ENCODE measurements at places on chromosomes 3 and 15.

- no peak for DNase-seq
These were observed 1.9 kb upstream of the KIF23 start for GRCh38 chr15:69412274-69412673.

- DNase-seq = no peak
These were observed 8.7 kb upstream of the TRIM69 start for GRCh38 chr15:44727485-44728231.

DNA sequence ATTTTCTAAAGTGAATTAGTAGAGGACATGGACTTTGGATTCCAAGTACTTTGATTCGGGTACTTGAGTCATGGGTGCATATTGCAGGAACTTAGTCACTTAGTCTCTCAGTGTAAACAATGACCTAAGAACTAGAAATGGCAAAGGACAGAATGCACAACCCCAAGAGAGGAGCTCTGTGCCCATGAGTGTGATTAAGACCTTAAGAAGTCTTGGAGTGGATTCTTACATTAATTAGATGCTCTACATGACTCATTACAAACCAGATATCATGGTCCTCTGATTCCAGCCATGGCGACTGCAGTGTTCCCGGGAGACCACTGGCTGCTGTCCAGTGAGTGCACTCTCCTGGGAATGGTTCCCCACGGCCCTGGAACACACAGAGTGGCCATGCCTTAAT, 251.5 kb downstream of the GABRG3 start:
- DNase-seq = no peak

DNA sequence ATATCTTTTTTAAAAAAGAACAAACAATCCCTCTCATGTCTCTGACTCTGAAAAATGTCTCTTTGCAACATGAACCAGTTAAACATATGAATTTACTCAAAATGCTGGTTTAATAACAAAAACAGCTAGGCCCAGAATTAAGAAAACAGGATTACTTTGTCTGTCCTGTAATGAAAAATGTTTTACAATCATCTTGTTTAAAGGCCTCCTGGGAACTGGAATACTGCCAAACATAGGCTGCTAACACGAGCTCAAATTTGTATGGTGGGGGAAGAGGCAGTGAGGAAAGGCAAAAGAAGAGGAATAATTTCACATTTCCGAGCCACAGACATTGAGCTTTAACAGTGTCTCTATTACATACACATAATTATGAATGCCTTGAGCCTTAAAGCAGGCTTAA, 61.7 kb upstream of the PPIB start:
- DNase-seq = no peak

- no peak for DNase-seq
These were observed 135.8 kb downstream of the RPL22L1 start for GRCh38 chr3:170734043-170734734.

GRCh38 chr15:41502795-41503668, 9.4 kb downstream of the ITPKA start:
- no peak for DNase-seq

GRCh38 chr15:95439922-95440376, 890.6 kb upstream of the NR2F2 start:
- DNase-seq = no peak

DNA sequence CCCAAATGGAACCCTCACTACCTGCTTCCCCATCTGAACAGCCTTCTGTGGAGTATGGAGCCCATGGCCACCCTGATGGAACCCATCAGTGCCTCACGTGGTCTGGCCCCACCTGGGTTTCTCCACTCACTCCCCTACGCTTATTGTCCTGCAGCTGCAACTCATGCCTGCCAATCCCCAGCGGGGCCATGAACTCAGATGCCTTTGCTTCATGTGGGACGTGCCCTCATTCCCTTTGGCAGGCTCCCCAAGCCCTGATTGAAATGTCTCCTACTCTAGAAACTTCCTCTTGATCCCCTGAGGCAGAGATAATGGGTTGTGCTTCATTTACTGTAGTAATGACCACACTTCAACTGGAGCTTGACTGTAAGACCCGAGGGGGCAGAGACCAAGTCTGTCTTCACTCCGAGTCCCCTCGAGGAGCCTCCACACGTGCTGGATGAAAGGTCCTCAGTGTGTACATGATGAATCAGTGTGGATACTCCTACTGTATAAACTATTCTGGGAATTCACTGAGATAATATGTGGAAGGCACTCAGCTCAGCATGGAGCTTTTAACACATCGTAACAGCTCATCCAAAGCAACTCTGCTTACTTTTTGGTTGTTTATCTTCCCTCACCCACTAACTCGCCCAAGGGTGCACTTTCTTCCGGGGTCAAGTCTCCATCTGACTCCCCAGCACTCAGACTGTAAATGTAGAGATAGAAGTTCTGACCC, 232.8 kb upstream of the BHLHE40 start:
- no peak for DNase-seq

DNA sequence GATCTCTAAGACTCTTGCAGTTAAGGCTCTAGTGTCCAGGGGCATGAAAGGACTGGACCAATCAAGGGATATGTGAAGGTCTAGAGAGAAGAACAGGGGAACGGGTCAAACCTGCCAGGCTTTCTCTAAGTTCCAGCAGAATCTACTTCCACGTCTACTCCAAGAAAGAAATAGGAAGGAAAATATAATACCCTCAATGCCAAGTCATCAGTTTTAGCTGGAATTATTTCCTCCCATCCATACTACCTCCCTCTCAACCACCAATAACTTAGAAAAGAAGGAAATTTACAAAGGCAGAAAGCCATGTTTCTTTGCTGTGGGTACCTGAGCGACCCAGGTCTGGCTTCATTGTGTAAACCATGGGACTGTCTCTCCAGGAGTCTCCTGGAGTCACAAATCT, 7.8 kb downstream of the SHC4 start:
- DNase-seq = no peak

DNA sequence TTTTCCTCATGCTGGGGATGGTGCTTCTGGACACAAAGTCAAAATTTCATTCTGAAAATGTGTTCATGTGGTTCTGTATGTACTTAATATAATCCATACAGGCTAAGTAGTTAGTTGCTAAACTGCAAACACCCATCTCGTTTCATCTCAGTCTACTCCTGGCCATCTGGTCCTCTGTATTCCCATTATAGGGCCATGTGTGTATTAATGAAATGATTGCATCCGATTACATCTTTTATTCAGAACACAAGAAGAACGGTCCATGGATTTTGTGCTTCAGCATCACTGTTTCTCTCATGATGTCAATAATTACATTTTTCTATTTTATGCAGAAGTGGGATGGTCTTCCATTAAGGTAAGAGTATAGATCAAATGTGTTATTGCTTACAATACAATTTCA, 6.1 kb upstream of the GJD2 start:
- DNase-seq = no peak

DNA sequence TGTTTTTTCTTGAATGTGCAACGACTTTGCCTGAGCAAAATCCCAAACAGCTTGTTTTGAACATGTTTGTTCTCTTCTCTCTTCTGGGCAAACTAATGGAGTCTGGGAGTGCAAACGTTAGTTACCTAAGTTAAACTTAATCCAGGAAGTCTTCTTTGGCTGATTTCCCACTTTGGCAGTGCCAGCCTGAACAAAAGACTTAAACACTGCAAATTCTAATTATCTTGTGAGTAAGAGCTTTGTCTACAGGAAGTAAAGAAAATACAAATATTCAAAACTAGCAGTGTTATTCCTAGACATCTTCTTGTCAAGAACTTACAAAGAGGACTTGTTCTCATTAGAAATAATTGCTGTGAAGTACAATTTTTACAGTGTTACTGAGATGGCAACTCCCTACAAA, 16.7 kb upstream of the DENND6A start:
- DNase-seq = no peak

- DNase-seq = no peak
These were observed 52.4 kb downstream of the KCNMB2 start for GRCh38 chr3:178588628-178589027.

- peak; percentile 67 for DNase-seq
These were observed 46.1 kb upstream of the SEMA4B start for GRCh38 chr15:90154861-90155626.

DNA sequence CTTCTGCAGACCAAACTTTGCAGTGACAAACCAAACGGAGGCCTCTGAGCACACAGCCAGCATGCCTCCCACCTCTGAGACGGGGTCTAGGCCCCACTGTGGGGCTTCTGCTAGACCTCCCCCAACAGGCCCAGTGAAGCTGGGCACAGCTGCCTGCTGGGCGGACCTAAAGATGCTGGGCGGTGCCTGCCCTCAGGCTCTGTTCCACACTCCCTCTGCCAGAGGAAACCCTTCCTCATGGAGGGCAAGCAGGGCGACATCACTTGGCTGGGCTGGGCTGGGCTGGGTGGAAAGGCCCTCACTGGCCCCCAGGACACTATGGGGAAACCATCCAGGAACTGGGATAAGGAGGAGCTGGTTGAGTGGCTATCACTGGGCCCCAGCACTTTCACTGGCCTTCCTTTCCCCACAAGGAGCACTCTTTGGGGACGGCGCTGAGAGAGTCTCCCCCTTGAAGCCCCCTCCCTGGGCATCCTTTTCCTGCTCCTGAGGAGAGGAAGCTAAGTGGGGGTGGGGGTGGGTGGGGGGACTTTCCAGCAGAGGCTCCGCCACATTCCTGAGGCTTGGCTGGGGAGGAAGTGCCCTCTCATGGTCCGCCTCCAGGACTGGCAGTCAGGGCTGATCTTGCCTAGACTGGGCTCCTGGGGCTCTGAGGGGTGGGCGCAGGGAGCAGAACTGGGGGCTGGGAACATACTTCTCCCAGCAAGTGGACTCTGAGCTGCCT, 98.1 kb upstream of the HACD2 start:
- no peak for DNase-seq

DNA sequence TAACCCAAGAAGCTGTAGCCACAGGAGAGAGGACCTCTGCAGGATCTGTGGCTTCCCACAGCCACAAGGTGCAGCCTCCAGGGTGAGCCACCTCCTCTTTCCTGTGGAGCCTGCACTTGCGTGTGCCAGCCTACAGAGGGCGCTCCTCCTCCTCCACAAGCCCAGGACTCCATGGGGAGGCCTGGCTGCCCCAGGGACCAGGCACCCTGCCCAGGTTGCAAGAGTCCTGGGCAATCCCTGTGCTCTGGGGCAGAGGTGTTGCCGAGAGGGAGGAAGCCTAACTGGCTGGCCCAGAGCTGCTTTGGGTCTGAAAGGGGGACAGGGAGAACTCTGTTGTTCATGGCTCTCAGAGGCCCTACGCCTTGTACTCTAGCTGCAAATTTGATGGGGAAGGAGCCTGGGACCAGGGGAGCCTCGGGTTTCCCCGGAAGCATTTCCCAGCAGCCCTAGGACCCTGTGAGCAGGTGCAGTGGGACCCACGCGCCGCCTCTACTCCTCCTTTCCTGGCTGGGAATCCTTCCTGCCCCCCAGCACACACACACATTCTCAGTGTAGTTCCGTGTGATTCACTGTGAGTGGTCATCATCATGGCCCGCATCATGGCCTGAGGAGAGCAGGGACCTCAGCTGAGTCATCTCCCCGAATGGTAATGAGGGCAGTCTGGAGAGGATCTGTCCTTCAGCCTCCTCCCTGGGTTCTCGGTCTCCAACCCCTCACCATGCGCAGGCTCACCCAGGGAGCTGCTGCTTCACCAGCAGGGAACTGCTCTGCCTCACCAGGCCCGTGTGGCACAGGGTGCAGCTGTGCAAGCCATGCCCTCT, 24.3 kb downstream of the TBC1D21 start:
- peak; percentile 89 for DNase-seq

DNA sequence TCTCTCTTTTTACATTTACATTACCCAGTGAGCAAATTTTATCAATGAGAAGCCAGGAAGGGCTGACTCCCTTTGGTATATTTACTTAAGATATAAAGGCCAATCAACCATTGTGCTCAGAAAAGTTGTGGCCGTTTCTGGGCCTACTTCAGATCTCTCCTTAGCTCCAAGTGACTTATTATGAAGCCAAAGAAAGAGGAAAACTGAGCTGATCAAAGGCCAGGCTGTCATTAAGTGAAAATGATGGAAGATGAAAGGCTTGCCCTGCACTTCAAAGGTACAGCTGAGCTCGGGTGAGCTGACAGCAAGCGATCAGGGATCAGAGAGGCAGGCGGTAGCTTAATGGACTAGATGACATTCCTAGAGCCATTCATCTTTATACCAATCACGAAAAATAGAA, 24.8 kb downstream of the VGLL4 start:
- no peak for DNase-seq

GRCh38 chr15:69713726-69714559, 261.3 kb downstream of the RPLP1 start:
- DNase-seq = no peak

DNA sequence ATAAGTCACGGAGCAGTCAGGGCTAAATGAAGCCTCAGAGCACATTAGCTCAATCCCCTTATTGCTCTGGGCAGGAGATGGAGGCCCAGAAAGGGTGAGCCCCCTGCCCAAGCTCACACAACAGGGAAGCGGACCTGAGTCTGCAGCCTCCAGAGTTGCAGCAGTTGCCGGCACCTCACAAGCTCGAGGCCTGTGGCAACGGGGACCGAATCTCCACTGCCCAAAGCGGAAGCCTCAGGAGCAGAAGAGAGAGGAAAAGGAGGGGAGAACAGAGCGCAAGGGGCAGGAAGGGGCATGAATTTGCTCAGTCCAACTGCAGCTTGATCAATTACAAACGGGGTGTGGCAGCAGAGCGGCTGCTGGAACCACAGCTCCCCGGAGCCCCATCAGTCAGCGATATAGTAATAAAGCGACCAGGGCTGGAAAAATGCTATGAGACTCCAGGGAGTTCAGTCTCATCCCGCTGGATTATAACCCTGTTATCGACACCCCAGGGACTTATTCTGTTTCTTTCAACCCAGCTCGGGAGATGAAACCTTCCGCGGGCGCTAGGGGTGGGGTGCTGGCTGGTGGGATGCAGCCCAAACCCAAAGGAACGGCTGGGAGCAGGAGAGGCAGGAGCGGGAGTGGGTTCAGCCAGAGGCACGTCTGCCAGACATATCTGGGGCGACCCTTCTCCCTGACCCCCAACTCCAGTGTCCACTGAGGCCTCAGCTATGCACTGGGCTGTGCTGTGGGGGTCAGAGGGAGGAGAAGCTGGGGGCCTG, 219.7 kb upstream of the LINGO1 start:
- DNase-seq = no peak

DNA sequence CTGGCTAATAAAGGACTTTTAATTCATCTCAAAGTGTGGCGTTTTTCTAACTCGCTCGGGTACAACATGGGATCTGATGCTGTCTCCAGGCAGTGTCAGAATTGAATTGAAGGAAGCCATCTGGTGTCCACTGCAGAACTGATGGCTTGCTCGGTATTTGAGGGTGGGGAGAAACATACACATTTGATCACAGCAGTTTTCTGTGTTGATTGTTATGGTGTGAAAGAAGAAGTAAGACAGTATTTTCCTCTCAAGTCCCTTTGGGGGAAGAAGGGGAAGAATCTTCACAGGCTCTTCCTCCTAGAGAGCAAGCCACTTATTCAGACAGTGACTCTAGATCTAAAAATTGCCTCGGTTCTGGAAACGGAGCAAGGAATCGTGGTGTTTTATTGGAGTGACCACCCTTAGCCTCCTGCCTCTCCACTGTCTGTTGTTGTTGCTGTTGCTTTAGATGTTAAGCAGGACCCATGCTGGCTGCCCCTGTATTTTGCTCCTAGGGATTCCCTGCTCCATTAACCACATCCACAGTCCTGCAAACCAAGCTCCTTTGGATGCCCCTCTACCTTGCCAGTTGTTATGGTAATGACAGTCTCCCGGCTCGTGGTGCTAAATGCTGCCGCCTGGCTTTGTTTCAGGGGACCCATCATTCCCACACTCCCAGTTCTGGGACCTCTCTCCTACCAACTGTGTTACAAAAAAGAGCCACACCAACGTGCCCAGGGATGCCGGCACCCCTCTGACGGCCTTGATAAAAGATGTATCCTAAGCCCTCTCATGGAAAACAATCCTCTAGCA, 15.3 kb upstream of the MCCC1 start:
- no peak for DNase-seq
